HTR-8/SVneo (cell line): ENCODE measurements at places on chromosomes 2 and 18.

- no peak for DNase-seq
Observed at GRCh38 chr2:20580690-20581437, 70.0 kb downstream of the HS1BP3 start.

- DNase-seq = no peak
Observed at GRCh38 chr2:98404556-98405250, 40.0 kb upstream of the INPP4A start.

- DNase-seq = no peak
Observed at GRCh38 chr2:36556842-36557241, 41.1 kb downstream of the FEZ2 start.

- no peak for DNase-seq
Observed at GRCh38 chr2:235677937-235678336, 184.1 kb downstream of the AGAP1 start.

GRCh38 chr2:188285774-188286173 is 5.9 kb upstream of the GULP1 start:
- DNase-seq = no peak

DNA sequence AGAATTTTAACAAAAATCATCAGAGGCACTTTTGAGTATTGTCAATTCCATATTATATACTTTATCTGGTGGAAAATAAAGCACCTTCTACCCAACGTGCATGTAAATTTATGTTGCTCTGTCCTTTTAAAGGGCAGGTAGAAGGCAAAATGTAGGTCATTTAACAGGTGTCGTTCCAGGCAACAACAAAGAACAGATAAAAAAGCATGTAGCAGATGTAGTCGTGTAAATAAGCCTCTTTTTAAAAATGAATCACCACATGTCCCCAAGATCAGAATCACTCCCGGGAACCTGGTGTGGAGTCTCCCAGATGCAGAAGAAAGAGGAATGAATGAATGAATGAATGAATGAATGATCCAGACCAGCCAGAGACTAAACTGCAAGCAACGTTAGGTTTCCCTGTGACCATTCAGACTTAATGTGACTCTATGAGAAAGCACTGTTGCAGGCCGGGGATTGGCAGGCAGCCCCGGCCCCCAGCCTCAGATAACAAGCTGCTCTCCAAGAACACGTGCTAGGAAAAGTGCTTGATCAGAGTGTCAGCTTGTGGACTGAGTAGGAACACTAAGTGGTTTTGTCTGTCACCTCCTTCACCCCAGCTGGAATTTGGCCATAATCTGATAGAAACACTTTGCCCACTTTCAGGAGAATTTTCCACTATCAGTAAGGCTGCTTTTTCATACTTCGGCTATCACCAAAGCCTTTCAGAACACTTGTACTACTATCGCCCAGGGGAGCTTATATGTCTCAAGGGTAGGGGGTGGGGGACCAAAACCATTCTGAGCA is 100.6 kb downstream of the CDK15 start:
- no peak for DNase-seq

- no peak for DNase-seq
Observed at GRCh38 chr2:181632733-181633401, 24.0 kb downstream of the CERKL start.

GRCh38 chr2:100783987-100784386 is 36.0 kb upstream of the NPAS2 start:
- no peak for DNase-seq

GRCh38 chr2:174939046-174939445 is 66.1 kb downstream of the CHN1 start:
- peak; percentile 42 for DNase-seq

- DNase-seq = peak; percentile 65
Observed at GRCh38 chr2:148614322-148615049, 30.1 kb upstream of the EPC2 start.
